ENCODE measurements at places on chromosomes 5 and 9.

DNA sequence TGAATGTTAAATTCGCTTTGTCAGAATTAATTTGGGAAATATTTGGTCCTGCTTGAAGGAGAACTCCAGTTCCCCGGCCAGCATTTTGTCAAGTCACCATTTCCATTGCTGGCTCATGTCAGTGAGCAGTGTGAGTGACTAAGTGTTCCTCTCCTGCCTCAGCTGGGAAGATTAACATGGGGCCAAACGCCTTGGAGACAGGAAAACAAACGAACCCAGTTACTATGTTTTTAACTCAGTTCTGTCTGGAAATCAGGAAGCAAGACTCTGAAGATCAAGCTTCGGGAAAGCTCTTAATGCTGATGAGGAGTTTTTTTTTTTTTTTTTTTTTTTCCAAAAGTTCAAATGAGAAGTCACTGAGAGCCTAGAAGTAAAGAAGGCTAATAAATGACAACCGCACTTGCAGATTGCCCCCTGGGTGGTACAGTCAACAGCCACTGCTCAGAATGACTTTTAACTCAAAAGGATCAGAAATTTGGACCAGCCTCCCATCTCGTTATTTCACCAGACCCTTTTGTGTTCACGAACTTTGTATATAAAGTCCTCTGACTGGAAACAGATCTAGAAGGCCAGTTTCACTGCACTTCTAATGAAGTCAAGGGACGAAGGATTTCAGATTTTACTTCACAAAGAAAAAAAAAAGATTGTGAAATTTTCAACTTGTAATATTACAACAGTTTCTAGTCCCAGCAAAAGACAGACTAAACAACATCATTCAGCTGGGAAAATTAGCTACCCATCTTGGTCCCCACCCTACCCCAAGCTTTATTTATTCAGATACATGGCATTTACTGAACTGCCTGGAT lies 121.3 kb downstream of the LHFPL2 start:
- DNase-seq, result peak; percentile 96

- DNase-seq, result no peak
These were observed 21.1 kb upstream of the ZNF131 start for GRCh38 chr5:43099640-43100039.

DNA sequence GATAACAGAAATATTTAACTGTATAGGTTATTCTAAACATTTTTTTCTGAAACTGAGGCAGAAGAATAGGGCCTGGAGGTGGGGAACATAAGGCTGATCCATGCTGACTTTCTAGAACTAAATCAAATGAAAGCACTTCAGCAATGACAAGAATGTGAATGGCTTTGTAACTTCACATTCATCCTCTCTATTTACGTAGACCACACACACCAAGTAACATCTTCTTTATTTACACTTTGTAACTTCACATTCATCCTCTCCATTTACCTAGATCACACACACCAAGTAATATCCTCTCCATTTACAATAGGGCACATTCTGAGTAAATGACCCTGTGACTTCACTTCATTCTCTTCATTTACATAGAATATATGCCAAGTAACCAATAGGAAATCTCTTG lies 251.8 kb upstream of the CDH9 start:
- no peak for DNase-seq

- peak; percentile 42 for DNase-seq
These were observed 144.0 kb downstream of the TMC1 start for GRCh38 chr9:72665421-72665820.

- no peak for DNase-seq
These were observed 153.8 kb downstream of the HSPA4 start for GRCh38 chr5:133205649-133206048.

- DNase-seq, result no peak
These were observed 5.7 kb upstream of the CTSL start for GRCh38 chr9:87720173-87720572.

All from astrocyte of the spinal cord (primary cell).